ENCODE measurements at places on chromosomes 3 and 15. TPM values are rescaled to one million over a fixed set of nuclear protein-coding genes. Genes with fewer than 3 reads are reported as not detected.

Gene DUOX1
- not detected for total RNA-seq

Gene CTDSPL
- total RNA-seq, result 6.6 TPM

Gene GAP43
- total RNA-seq, result 684 TPM

Gene USF3
- total RNA-seq, result 14.9 TPM

Gene C3orf85
- total RNA-seq, result not detected

Gene ZNF620
- 18.6 TPM for total RNA-seq

Gene AADACL2
- total RNA-seq, result not detected

Gene RASL12
- 0.44 TPM for total RNA-seq

Gene IREB2
- total RNA-seq, result 82.4 TPM

GRCh38 chr3:18035641-18036449 is 293.4 kb upstream of the TBC1D5 start:
- no peak for DNase-seq

DNA sequence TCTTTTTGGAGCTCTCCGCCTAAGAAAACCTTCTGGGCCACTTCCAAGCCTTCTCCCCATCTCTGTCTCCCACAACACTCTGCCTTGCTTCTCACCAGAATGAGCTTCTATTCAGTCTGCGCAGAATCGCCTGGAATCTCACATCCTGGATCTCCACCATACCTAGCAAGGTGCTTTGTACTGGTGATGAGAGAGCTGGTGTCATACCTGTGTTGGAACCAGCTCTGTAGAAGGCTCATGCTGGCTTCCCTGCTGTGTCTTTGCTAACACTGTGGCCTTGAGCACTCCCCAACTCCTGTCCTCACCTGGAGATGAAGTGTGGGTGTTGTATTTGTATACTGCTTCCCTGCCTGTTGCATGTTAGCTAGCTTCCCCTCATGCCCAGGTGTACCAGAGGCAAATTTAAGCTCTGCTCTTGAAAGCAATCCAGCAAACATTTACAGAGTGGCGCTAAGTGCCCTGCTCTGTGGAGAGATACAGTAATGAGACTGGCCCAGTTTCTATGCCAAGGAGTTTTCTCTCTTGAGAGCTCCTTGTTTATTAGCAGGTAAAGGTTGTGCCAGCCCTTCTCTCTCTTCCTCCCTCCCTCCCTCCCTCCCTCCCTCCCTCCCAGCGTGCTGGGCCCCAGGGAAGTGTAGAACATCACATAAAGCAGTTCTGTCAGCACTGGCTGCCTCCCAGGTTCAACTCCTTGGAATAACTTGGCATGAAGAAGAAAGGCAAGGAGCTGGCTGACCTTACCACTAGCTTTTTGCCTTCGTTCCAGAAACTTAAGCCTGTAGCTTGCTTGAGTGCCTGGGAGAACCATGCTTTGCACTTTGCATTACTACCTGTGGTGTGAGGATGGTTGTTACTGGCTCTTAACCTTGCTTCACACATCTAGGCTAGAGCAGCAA is 54.9 kb downstream of the TRIM71 start:
- no peak for DNase-seq

GRCh38 chr3:106533093-106533787 is 664.4 kb upstream of the CBLB start:
- DNase-seq, result no peak

DNA sequence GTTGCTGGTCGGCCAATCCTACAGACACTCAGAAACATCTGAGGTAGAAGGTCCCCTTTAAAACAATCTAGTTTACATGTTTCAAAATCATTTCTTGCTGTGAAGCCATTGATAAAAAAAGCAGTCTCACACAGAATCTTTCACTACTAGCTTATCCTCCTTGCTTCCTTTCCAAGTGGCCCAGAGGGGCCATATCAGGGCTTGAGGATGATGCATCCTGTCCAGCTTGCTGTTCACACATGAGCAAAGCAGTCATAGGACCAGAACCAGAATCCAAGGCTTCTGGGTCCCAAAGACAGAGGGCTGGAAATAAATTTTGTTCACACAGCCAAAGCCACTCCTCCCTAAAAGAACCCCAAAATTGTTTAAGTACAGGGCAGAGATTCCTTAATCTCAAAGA is 9.2 kb upstream of the LYZL4 start:
- no peak for DNase-seq

GRCh38 chr3:3801494-3801841 is 2.2 kb downstream of the LRRN1 start:
- no peak for DNase-seq

DNA sequence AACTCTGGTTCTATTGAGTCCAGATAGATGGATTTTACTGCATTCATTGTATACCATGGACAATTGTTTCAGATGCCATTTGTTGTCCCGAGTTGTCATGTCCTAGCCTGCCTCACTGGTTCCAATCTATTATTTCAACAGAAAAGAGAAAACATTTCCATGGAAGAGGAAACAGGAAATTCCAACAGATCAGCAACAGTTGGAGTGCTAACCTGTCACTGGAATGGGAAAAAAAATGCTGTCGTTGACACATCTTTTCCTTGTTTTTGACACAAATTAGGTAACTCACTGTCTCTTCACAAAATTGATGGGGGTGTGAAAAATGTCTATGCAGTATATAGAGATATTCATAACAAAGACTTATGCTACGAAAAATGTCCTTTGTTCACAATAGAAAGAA is 432.0 kb upstream of the TBL1XR1 start:
- no peak for DNase-seq

GRCh38 chr3:184601576-184602371 is 40.2 kb downstream of the EPHB3 start:
- no peak for DNase-seq

DNA sequence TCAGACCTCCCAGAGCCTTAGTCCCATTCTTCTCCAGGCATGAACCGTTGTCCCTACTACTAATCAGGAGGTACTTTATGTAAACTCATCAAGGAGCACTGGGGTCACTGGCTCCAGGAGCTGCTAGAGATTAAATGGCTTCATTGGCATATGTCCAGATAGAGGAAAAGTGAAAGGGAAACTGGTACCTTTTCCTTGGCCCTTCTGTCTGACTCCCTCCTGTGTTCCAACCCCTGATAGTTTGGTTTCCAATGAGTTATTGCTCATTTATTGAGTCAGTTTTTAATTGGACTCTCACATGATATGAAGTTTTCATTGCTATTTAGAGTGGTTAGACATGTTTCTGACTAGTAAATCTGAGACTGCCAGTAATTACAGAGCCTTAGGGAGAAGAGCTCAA is 130.5 kb upstream of the BFSP2 start:
- DNase-seq, result no peak

GRCh38 chr3:101638261-101638745 is 38.6 kb downstream of the ZBTB11 start:
- DNase-seq, result no peak

- no peak for DNase-seq
Observed at GRCh38 chr3:194086388-194087075, 49.4 kb upstream of the HES1 start.

- DNase-seq, result no peak
Observed at GRCh38 chr15:40258544-40258943, 19.7 kb downstream of the PAK6 start.

DNA sequence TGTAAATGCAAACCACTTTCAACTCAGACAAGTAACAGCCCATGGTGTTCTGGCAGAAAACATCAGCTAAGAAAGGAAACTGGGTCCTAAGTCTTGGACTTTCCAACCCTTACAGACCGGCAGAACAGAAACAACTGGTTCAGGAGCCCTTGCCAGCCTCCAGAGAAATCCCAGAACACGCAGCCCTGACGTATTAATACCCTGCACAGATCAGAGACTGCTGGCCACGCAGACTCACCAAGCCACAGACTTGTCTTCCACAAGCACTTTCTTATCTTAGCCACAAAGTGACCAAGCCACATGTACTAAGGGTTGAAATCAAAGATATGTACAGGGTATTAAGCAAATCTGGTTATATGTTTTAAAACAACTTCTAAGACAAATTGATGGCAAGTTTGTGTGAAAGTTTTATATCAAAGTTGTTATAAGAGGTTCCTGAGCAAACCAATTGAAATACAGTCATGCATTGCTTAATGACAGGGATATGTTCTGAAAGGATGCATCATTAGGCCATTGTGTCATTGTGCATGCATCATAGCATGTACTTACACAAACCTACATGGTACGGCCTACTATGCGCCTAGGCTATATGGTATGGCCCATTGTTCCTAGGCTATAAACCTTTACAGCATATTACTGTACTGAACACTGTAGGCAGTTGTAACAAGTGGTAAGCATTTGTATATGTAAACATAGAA is 36.8 kb downstream of the BTD start:
- DNase-seq, result no peak

DNA sequence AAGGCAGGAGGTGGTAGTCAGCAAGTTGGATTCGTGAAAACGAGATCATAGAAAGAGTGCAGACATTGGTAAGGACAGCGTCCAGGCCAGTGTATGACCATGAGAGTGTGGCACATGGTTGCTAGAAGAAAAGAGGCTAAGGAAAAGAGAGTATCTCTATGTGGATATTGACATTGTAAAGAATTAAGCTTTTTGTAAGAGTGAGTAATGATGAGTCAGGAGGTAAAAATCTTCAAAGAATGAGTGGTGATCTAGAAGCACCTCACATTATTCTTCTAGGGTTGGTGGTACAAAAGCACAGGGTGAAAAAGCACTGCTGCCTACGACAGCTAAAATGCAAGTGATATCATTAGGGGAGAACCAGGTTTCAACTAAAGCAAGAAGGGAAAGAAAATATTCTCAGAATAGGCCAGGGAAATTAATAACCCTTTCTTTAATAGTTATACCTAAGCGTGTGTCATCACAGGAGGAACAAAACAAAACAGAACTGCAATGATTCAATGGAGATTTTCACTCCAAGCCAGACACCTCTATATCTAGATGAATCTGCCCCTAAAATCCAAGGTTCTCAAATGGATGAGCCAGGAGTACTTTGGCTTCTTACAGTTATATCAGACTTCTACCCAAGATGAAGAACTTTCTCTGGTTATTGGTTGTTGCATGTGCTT is 884.7 kb downstream of the NAALADL2 start:
- no peak for DNase-seq

DNA sequence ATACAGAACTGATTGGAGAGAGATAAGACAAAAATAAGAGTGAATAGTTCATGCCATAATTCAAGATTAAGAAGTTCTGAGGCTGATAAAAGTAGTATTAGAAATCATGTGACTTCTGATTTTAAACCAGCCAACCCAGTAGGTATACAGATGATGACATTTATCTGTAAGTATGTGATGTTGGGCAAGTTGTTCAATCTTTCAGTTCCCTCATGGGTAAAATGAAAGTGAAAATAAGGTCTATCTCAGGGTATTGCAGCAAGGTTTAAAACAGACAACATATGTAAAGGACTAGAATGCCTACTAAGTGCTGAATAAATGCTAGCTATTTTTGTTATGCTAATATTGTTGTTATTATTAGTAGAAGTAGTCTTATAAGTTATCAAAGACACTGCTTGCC is 1055.7 kb downstream of the NAALADL2 start:
- DNase-seq, result no peak

DNA sequence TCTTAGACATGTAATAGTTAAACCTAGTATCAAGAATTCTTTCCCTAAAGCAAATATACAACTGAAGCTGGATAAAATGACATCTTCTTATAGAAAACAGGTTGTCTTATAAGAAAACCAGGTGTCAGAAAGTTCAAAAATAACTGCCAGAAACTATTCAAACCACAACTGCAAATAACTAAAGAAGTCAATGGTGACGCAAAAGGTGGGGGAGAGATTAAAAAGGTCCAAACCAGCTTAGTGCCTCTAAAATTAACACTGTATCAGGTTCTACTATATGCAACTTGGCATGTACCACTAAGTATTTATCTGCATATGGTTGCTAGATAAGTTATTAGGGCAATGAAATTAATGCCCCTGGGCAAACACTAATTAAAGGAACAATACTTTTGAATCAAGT is 136.8 kb downstream of the TBL1XR1 start:
- no peak for DNase-seq

DNA sequence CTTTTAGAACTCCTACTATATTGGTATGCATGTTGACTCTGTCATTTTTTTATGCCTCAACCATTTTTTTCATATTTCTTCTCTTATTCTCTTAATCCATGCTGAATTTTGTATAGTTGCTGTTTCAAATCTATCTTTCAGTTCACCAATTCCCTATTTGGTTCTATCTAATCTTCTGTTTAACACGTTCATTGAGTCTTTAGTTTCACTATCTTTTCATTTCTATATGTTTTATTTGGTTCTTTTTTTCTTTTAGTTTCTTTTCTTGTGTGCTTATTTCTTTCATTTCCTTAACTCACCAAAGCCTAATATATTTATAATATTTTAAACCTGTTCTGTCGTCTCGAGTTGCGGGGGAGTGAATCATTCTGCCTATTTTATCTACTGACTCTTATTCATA is 8.0 kb downstream of the AQP9 start:
- no peak for DNase-seq

DNA sequence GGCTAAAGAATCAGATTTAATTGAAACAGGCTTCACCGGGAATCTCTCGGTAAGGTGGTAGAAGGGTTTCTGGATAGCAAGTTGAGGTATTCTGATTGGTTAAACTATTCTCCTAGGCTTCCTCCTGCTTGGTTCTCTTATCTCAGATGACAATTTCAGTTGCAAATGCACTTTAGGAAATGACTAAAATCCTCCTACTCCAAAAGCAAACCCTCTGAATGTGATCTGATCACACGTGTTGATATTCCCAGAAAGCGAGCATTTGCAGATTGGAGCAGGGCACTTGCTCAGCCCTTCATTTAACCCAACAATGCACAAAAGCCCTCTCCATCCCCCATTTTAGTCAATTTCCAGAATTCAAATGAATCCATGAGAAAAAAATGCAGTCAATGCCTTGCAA is 55.6 kb upstream of the ICE2 start:
- DNase-seq, result no peak

DNA sequence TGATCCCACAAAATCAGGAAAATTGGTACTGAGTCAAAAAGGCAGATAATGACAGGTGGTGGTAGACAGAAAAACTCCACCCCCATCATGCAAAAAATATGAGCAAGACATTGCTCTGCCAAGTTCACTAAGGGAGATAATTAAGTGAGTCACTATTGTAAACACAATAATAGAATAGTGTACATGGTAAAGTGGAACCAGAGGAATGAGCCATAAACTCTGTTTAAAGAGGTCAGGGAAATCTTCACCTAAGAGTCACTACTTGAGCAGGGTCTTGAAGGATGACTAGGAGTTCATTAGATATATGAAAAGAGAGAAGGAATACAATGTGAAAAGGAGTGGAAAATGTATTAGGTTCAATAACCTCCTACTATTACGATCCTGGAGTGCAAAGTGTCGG is 213.4 kb upstream of the PEX5L start:
- no peak for DNase-seq

GRCh38 chr3:32194653-32195052 is 43.8 kb upstream of the CMTM8 start:
- no peak for DNase-seq

DNA sequence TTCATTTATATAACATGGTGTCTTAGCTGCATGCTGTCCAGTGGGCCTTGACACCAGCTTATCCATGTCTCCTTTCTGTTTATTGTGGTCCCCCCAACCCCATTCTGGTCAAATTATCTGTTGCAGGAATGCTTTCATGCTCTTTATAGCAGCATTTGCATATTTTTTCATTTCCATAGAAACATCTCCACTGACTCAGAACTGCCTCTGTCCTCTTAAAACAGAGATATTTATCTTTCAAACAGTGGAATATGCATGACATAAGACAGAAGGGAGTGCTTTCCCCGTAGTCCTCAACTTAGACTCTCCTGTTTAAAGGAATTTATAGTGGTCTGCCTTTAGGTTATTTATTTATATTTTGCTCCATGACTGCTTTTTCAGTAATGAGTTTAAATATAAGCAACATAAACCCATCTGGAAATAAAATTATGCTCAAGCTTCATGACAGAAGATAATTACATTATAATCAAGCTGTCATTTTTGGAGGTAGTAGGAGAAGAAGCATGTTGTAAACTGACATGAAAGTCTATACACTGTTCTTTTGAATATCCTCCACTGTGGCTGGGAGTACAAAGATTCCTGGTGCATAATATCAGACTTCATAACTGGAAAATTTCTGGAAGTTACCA is 179.5 kb upstream of the CD96 start:
- DNase-seq, result no peak
